AG20443 (cell line): ENCODE measurements at places on chromosomes 5 and 9.

DNA sequence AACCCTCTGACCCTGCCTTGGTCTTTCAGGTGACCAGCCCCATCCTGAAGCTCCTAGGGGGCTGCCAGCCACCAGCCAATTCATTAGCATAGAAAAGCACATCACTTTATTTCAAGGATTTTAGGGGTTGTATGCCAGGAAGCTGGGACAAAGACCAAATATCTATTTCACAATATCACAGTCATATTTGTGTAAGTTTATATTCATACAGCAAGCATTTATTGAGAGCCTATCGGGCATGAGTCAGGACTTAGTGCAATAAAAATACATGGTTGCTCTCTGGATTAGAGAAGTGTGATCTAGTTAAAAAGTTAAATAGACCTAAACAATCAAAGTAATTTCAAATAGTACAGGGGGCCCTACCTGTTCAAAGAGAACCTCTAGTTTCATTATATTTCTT, 113.8 kb downstream of the ERCC6L2 start:
- DNase-seq = no peak

DNA sequence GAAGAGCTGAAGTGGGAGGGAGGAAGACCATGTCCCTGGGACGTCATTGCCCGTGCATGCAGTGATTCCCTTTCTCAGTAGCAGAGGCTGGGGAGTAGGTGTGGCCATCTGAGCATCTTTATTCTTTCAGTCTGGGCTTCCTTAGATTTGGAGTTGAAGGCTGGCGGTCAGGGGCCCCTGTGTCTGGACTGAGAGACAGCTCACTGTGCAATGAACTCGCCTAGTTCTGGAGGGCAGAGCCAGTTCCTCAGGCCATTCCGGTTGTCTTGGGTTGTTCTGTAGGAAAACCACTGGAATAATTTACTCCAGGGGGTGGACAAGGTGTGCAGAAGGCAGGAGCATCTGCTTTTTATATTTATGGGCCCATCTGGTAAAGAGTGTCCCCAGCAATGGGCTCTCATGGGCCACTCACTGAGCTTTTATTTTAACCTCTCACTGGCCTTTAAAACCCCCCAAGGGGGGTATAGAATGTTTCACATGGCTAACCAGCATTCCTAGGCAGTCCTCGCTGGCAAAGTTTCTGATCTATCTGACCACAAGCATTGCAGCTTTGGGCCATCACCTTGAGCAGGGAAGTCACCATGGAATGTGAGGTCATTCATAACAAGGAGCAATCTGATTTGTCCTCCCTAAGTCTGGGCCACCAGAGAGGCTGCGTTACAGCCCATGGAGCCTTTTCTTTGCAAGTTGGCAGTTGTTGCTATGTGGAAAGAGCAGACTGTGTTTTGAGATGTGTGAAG, 9.2 kb downstream of the STC2 start:
- no peak for DNase-seq

- no peak for DNase-seq
Measured at GRCh38 chr5:72943307-72943706, 12.5 kb upstream of the FCHO2 start.

GRCh38 chr9:74407166-74407565, 90.0 kb upstream of the RORB start:
- DNase-seq = no peak

DNA sequence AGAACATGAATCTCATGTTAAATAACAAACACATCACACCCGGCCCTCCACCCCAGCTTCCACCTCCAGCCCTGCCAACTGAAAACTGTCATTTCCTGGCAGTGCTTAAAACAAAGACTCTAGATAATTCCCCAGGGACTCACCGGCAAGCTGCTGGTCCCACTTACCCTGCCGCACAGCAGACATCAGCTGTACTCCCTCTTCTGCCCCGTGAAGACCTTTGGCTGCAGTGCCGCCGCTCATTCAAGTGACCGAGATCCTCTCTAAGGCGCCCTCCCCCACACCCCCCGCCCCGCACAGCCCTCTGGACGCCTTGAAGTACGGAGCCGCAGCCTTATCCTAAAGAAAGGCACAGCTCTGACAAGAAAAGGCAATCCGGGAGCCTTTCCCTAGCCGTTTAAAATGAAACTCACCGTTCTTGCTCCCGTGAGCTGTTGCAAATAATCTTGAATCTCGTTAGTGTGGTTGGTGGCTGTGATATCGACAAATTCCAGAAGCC, 434 bp downstream of the GLRX start:
- peak; percentile 57 for DNase-seq

- DNase-seq = no peak
Measured at GRCh38 chr9:90526386-90526785, 116.2 kb downstream of the DIRAS2 start.

DNA sequence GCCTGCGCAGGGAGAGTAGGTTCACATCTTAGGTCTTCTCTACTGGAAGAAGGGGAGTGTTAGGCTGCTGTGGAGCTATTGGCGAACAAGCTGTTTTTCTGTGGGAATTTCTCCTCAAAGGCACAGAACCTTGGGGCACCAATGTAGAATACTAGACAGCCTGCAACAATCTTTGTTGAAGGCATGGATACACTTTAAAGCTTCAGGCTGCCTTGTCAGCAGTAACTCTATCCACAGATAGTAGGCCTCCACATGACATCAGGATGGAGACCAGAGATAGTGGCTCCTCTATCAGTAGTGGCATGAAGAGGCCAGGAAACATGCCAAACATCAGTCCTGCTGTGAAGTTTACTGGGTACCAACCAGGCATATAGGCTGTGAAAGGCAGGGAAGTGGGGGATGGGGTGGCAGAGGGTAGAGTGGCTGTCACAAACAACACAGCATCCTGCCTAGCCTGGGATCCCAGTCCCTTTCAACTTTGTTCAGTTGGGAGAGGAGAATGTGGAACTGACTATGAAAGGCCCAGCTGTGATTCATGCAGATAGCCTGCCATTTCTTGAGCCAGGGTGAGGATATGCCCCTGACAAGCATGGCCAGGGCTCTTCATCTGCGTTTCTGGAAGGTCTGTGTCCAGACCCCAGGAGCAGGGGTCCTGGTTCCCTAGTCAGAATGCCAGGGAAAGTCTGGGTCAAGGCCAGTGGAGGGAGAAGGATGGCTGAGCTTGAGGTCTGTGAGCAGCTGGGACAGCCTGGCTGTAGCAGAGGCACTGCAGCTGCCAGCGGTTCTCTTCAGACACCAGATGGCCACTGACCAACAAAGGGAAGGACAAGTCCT, 1.0 kb upstream of the HK3 start:
- DNase-seq = no peak

DNA sequence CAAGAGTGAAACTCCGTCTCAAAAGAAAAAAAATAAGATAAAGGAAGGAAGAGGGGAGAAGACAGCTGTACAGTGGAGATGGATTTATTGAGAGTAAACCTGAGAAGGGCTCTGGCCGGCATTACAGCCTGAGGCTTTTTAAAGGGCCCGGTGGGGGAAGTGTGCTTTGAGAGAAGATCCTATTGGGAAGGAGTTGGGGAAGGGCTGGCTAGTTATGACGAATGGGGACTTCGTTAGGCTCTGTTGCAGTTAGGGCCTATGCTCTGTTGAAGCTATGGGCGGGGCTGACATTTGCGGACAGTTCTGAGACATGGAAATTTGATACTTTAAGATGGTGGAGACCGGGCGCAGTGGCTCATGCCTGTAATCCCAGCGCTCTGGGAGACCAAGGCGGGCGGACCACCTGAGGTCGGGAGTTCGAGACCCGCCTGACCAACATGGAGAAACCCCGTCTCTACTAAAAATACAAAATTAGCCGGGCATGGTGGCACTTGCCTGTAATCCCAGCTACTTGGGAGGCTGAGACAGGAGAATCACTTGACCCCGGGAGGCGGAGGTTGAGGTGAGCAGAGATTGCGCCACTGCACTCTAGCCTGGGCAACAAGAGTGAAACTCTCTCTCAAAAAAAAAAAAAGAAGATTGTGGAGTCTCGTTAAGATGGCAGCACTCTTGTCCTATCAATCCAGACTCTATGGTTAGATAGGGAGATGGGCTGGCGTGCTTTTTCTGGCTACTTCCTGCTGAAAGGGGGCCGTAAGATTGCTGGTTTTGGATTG, 33.2 kb downstream of the C9orf50 start:
- no peak for DNase-seq

DNA sequence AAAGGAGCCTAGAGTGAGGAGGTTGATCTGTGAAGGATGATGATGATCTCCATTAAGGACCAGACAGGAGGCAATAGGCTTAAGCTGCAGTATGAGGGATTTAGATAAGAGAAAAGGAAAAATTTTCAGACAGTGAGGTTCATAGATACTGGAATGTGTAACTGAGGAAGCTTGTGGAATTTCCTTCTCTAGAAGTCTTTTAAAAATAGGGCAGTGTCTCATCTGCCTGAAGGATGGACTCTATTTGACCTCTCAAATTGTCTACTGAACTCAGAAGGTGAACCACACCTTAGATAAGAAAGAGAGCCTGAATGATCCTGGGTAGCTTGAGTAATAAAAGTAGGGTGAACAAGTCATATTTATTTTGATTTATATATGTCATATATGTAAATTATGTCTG, 148.2 kb upstream of the CDKN2B start:
- no peak for DNase-seq

GRCh38 chr5:66151030-66151429, 6.9 kb downstream of the SREK1 start:
- no peak for DNase-seq

DNA sequence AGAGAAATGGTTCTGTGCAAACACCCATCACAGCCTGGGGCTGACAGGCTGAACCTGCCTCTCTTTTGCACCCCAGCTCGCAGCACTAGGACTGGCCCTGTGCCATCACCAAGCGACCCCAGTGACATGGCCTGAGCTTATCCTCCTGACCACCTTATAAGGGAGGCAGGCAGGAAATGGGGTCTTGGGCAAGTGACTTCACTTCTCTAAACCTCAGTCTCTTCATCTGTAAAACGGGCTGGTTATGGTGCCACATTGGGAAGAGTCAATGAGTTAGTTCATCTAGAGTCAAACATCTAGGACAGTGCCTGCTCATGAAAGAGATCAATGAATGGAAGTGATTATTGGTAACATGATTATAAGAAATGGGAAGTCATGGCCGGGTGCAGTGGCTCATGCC, 6.2 kb downstream of the SNCB start:
- DNase-seq = no peak

- DNase-seq = peak; percentile 26
Measured at GRCh38 chr5:75681125-75681830, 36.0 kb downstream of the POC5 start.

GRCh38 chr5:145830594-145830993, 4.5 kb downstream of the PRELID2 start:
- peak; percentile 8 for DNase-seq

GRCh38 chr5:166618526-166618925, 1672.9 kb upstream of the WWC1 start:
- no peak for DNase-seq

GRCh38 chr5:40928886-40929448, 19.7 kb downstream of the C7 start:
- DNase-seq = no peak

GRCh38 chr9:137984005-137984404, 106.4 kb downstream of the CACNA1B start:
- DNase-seq = no peak

DNA sequence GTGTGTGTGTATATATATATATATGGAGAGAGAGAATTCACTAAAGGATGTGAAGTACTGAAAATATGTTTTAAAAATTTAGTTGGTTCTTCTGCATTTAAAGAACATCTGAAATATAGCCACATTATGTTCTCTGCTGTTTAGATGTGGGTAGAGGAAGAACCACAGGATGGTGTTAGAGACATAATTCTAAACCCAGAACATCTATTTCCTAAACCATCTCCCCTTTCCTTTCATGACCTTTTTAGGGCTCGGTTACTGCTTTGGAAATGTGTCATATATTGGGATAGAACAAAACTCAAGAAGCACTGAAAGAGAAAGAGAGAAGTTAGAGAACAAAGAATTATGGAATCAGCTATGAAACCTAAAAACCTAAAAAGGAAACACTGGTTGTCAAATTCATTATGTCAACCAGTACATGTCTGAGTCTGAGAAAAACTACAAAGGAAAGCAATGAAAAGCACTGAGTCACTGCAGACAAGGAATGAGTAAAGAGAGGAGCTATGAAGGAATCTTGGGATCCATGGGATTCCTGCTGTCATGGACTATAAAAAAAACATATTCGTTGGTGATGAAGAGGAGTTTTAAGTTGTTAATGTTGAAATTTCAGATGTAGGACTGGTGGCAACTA, 28.4 kb downstream of the SLC12A2 start:
- DNase-seq = peak; percentile 45

- DNase-seq = peak; percentile 31
Measured at GRCh38 chr5:62475072-62475471, 62.5 kb downstream of the IPO11 start.

- DNase-seq = no peak
Measured at GRCh38 chr5:156835905-156836304, 14.2 kb upstream of the PPP1R2B start.

GRCh38 chr9:109478665-109479380, 19.3 kb downstream of the PTPN3 start:
- no peak for DNase-seq

DNA sequence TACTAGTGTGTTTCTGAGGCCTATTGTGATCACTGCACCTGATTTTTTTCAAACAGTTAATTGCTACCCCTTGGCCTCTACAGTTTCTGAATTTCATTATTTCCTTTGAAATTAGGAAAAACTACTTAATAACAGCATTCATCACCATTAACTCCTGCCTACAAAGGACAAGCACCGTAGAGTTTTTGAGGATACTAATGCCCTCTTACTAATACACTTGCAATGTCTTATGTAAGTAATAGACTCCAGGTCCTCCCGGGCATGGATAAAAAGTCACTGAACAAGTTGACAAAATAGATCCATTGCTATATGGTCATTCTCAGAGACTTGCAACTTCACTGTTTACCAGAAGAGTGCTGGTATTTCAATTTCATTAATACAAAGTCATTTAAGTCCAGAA, 1172.5 kb downstream of the CDH12 start:
- no peak for DNase-seq

GRCh38 chr5:143874312-143874711, 62.4 kb downstream of the HMHB1 start:
- peak; percentile 34 for DNase-seq

- no peak for DNase-seq
Measured at GRCh38 chr5:173045474-173045873, 10.7 kb upstream of the CREBRF start.

- DNase-seq = no peak
Measured at GRCh38 chr5:76471406-76471805, 68.3 kb downstream of the IQGAP2 start.

- no peak for DNase-seq
Measured at GRCh38 chr9:3549225-3549624, 23.4 kb upstream of the RFX3 start.
